ENCODE measurements at places on chromosomes 5 and 9. TPM values are rescaled to one million over a fixed set of nuclear protein-coding genes. Genes with fewer than 3 reads are reported as not detected.

GRCh38 chr5:137148655-137149054 lies 350.5 kb downstream of the SPOCK1 start:
- H3K4me1 ChIP-seq, result no peaks in the 10 kb centered on the region
- no peak for DNase-seq
- H3K36me3 ChIP-seq, result no peaks in the 10 kb centered on the region
- H3K27me3 ChIP-seq, result no peaks in the 10 kb centered on the region
- no peak overlapping the region for H3K4me3 ChIP-seq

DNA sequence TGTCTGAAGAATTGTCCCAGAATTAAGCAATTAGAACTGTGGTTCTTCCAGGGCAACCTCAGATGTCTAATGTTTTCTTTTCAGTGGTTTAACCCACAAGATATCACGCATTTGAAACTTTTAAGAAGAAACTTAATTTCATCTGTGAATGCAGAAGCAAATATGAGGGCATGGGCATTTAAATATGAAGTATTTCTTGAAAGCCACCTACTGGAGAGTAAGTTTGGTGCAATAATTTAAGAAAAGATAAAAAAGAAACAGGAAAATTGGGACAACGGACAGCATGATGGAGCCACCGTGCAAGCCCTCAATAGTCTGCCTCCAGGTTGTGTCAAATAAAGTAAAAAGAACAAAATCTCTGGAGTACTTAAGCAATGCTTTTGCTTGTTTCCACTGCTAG lies 1.2 kb upstream of the CAPSL start:
- H3K36me3 ChIP-seq, result no peaks in the 10 kb centered on the region
- no peak overlapping the region for H3K4me3 ChIP-seq
- DNase-seq, result no peak
- no peak overlapping the region for H3K27ac ChIP-seq

DNA sequence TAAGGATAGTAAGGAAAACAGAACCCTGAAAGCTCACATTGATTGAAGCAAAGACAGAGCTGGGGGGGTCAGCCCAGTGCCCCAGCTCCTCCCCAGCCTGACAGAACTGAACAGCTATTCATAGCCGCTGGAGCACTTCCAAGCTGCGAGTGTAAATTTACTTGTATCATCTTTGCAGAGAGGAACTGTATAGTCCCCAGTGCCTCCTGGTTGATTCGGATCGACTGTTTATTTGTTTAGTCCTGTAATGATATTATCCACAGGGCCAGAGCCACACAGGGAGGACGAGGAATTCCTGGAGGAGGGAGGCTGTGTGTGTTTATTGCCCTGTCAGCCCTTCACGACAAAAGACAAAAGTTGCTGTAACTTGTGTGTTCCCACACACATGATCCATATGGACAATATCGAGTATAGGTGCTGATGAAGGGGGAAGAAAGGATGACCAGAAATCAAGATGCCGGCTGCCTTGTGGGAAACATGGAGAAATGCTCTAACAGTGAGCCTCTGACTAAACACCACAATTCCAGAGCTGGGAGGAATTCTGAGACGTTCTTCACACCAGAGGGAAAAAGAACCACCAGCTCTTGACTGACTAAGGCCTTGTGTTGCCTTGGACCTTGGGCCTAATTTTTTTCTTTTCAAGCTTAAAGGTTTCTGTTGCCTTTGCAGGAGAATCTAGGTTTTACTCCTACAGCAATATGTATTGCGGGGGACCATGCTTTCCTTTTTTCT lies 31.1 kb downstream of the FOXD1 start:
- no peaks in the 10 kb centered on the region for H3K4me1 ChIP-seq
- H3K36me3 ChIP-seq, result no peaks in the 10 kb centered on the region
- no peak overlapping the region for H3K4me3 ChIP-seq
- peaks cover 61% of the 10 kb centered on the region for H3K27me3 ChIP-seq

DNA sequence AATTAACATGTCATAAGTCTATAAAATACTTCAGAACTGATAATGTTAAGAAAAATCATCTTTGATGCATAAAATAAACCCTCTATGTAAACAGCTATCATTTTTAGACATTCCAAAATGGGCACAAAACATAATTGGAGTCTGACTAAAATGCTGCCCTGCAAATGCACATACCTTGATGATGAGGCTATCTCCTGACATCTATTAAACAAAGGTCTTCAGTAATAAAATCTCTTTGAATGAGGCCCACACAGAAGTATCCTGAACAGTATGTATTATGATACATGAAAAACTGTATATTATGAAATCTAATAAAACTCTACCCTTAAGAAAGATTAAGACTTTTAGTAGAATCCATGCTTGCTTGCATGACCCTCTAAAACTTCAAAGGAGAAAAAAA lies 66.1 kb downstream of the FBXL17 start:
- no peak overlapping the region for H3K27ac ChIP-seq
- no peaks in the 10 kb centered on the region for H3K4me1 ChIP-seq
- DNase-seq, result no peak
- H3K36me3 ChIP-seq, result no peaks in the 10 kb centered on the region
- no peak overlapping the region for H3K4me3 ChIP-seq
- no peaks in the 10 kb centered on the region for H3K27me3 ChIP-seq

GRCh38 chr9:107645464-107645833 lies 155.9 kb upstream of the KLF4 start:
- H3K4me1 ChIP-seq, result no peaks in the 10 kb centered on the region
- no peaks in the 10 kb centered on the region for H3K36me3 ChIP-seq
- no peaks in the 10 kb centered on the region for H3K27me3 ChIP-seq
- H3K4me3 ChIP-seq, result no peak overlapping the region

GRCh38 chr9:114524247-114524681 lies 19.0 kb upstream of the WHRN start:
- no peak overlapping the region for H3K4me3 ChIP-seq
- H3K27ac ChIP-seq, result no peak overlapping the region
- no peak for DNase-seq
- peaks cover 36% of the 10 kb centered on the region for H3K27me3 ChIP-seq
- H3K4me1 ChIP-seq, result no peaks in the 10 kb centered on the region

- no peak overlapping the region for H3K4me3 ChIP-seq
- no peaks in the 10 kb centered on the region for H3K27me3 ChIP-seq
- H3K36me3 ChIP-seq, result no peaks in the 10 kb centered on the region
Observed at GRCh38 chr5:149651686-149652085, 70.4 kb downstream of the ARHGEF37 start.

GRCh38 chr5:17735761-17736160 lies 101.5 kb downstream of the TAF11L14 start:
- H3K4me1 ChIP-seq, result no peaks in the 10 kb centered on the region
- no peak for DNase-seq
- H3K4me3 ChIP-seq, result no peak overlapping the region
- no peaks in the 10 kb centered on the region for H3K27me3 ChIP-seq

DNA sequence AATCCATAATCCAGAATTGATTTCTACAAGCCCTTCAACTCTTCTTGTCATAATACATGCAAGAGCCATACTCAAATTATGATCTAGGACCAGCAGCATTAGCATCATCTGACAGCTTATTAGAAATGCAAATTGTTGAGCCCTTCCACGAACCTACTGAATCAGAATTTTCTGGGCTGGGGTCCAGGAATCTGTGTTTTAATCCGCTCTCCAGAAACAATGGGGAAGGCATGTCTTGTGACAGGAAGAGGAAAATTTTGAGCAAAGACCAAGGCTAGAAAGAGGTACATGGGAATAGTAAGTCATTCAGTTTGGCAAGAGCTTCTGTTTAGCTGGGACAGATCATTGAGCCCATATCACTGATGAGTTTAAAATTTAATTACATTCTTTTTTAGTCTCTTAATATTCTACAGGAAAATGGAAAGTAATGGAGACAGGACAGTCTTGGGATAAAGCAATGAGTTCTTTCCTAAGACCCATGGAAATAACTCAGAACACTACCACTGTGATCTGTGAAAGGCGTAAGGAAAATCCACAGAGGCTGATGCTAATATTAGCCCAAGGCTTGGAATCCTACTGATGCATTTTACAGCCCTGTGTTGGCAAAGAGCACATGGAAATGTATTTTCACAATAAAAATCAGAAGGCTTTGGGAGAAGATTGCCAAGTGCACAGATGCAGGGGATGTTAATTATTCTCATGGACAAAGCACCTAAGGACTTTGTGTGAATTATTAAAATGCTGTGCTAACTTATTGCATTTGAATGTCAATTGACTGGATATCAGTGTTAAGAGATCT lies 73.7 kb upstream of the STK32A start:
- no peak overlapping the region for H3K27ac ChIP-seq
- DNase-seq, result no peak
- H3K27me3 ChIP-seq, result no peaks in the 10 kb centered on the region
- no peaks in the 10 kb centered on the region for H3K36me3 ChIP-seq
- no peaks in the 10 kb centered on the region for H3K4me1 ChIP-seq

DNA sequence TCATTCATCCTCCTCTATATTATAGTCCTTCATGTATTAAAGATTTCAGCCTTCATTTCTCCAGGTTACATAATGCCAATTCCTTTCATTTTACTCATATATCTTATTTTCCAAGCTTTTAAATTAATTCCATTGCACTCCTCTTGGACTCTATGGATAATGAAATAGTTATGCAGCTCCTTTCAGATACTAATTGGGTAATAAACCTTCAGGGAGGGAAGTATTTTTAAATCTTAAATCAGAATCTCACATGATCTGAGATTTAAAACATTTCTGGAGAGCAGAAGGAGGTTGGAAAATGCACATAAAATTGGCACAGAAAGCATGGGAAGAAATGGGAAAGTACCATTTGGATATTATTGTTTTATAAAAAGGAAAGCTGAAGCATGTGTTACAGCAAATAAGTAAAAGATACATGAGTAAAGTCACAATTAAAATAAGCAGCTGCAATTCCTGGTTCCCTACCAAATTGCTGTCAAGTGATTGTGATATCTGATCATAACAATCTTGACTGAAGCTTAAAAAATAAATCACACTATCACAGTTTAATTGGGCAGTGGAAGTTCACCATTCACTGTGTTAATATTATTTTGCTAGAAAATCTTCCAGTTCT lies 257.9 kb upstream of the NREP start:
- DNase-seq, result no peak
- no peak overlapping the region for H3K4me3 ChIP-seq
- no peak overlapping the region for H3K27ac ChIP-seq
- no peaks in the 10 kb centered on the region for H3K4me1 ChIP-seq

DNA sequence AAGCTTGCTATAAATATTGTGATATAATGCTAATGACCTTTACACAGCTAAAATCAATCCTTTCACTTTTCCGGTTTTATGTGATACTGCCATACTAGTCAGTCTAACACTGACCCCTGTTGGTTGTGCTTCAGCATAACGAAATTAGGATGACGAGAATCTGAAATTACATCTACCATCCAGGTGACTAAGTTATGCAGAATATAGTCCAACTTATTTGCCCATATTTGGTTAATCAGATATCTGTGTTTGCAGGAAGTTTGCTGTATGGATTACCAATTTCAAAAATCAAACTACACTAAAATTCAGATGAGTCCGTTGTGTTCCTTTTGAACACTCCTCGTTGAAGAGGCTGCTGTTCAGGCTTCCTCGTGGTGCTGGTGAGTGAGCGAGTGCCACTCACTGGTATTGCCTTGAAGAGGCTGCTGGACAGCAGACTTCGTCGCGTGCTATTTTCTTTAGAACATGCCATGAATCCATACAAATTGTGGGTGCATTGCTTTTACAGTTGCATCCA lies 32.5 kb downstream of the TENT4A start:
- no peaks in the 10 kb centered on the region for H3K4me1 ChIP-seq
- DNase-seq, result peak; percentile 68
- no peak overlapping the region for H3K27ac ChIP-seq
- no peaks in the 10 kb centered on the region for H3K27me3 ChIP-seq
- no peak overlapping the region for H3K4me3 ChIP-seq

GRCh38 chr9:125126019-125126746 lies 17.1 kb downstream of the SCAI start:
- peak; percentile 93 for DNase-seq
- peaks cover 28% of the 10 kb centered on the region for H3K4me1 ChIP-seq
- peak overlapping the region; percentile 69 for H3K27ac ChIP-seq
- H3K4me3 ChIP-seq, result peak overlapping the region; percentile 47
- H3K27me3 ChIP-seq, result no peaks in the 10 kb centered on the region
- H3K36me3 ChIP-seq, result no peaks in the 10 kb centered on the region

GRCh38 chr5:180206993-180207392 lies 2.0 kb downstream of the RASGEF1C start:
- no peaks in the 10 kb centered on the region for H3K27me3 ChIP-seq
- H3K36me3 ChIP-seq, result no peaks in the 10 kb centered on the region
- no peaks in the 10 kb centered on the region for H3K4me1 ChIP-seq

DNA sequence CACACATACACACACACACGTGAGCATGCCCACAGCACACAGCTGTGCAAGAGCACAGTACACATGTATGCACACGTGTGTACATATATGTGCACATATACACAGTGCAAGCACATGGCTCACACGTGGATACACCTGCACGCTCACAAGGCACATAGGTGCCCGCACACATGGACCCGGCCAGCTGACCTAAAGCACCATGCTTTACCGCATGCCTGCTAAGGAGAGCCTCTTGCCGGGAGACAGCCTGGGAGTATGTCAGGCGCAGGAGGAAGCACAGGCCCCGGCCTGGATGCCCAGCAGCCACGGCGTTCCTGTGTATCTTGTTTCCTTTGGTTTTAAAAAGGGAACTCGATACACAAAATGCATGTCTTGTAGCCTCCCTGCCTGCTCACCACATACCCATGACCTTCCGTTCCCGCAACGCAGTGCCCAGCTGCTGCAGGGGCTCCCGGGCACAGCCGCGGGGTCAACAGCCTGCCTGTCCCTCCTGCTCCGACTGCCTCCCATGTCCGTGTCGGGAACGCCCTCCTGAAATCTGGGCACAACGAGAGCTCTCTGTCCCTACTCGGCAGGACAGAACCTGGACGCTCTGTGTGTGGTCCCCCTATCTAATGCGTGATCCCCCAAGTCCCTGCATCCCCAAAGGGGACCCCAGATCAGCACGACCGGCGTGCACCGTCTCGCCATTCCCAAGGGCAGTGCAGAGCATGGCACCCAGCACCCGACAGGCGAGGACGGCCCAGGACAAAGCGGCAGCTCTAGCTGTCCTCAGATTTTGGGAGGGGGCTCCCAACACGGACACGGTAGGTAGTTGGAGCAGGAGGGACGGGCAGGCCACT lies 3.6 kb downstream of the SLC12A7 start:
- no peak for DNase-seq
- H3K4me3 ChIP-seq, result peak overlapping the region; percentile 37
- H3K27ac ChIP-seq, result peak overlapping the region; percentile 93
- H3K4me1 ChIP-seq, result peaks cover 78% of the 10 kb centered on the region

Gene SELENOP
- polyA plus RNA-seq, result not detected

Gene WDR38
- polyA plus RNA-seq, result not detected

Gene NRG2
- polyA plus RNA-seq, result not detected

Gene HIGD2A
- 278 TPM for polyA plus RNA-seq

Gene SH3RF2
- polyA plus RNA-seq, result 0.66 TPM

Gene PCDHA3
- polyA plus RNA-seq, result not detected

Gene UNC5A
- not detected for polyA plus RNA-seq

Gene CD14
- polyA plus RNA-seq, result 1.3 TPM

Gene CEL
- not detected for polyA plus RNA-seq

Gene OR2S2
- not detected for polyA plus RNA-seq

Gene PCDHA12
- polyA plus RNA-seq, result not detected

Gene KLF9
- polyA plus RNA-seq, result 2.4 TPM

Gene RAPGEF1
- polyA plus RNA-seq, result 3.8 TPM

Gene NUTM2G
- 0.11 TPM for polyA plus RNA-seq
